ENCODE measurements at places on chromosomes 13 and 19.

GRCh38 chr19:50058425-50058824 is 32.6 kb downstream of the ZNF473 start:
- no peak for DNase-seq

- no peak for DNase-seq
These were observed 42.9 kb downstream of the CAB39L start for GRCh38 chr13:49400755-49401659.

GRCh38 chr13:37361608-37362007 is 237.0 kb downstream of the POSTN start:
- DNase-seq: no peak

DNA sequence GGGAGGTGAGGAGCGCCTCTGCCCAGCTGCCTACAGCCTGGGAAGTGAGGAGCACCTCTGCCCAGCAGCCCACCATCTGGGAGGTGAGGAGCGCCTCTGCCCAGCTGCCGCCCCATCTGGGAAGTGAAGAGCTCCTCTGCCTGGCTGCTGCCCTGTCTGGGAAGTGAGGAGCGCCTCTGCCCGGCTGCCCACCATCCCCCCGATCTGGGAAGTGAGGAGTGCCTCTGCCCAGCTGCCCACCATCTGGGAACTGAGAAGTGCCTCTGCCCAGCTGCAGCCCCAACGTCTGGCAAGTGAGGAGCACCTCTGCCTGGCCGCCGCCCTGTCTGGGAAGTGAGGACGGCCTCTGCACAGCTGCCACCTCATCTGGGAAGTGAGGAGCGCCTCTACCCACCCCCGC is 64.3 kb downstream of the ZNF708 start:
- DNase-seq: no peak

- no peak for DNase-seq
These were observed 3.7 kb upstream of the BAX start for GRCh38 chr19:48950830-48951519.

GRCh38 chr13:76828316-76828741 is 57.9 kb downstream of the KCTD12 start:
- DNase-seq: no peak

- DNase-seq: no peak
These were observed 96.4 kb upstream of the STARD13 start for GRCh38 chr13:33381906-33382305.

DNA sequence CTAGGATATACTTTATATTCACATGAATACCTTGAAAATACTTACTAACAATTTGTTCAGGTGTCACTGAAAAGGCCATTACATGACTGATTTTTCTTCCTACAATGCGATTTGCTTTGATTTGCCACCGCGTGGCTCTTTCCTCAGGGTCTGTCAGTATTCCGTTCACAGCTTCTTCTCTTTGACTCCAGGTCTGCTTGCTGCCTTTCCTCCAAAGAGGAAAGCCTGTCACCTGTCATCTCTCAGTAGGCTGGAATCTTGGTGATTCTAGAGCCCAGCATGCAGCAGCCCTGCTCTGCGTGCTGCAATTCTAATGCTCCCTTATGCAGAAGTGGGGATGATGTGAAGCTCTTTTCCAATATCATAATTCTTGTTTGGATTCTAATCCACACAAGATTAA is 33.6 kb upstream of the SIAH3 start:
- no peak for DNase-seq

GRCh38 chr19:15672580-15673175 is at the start of gene CYP4F12:
TSS of gene CYP4F12 (plus strand) at chr19:15673087. CDS start at chr19:15673530, 443 bp downstream.
- peak; percentile 11 for DNase-seq

- no peak for DNase-seq
These were observed 55.5 kb downstream of the ENOX1 start for GRCh38 chr13:43731296-43731695.

GRCh38 chr19:3836887-3837286 is 32.0 kb downstream of the ZFR2 start:
- no peak for DNase-seq

DNA sequence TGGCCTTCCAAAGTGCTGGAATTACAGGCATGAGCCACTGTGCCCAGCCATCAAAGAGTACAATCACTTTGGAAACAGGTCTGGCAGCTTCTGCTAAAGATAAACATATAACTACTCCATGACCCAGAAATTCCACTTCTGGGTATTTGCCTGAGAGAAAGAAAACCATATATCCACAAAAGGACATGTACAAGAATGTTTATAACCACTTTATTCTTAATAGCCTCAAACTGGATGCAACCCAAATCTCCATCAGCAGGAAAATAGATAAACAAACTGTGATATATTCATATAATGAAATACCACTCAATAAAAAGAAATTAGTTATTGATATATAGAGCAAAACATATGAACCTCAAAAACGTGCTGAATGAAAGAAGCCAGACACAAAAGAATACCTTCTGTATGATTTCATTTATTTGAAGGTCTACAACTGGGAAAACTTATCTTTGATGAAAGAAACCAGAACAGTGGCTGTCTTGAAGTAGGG is 40.5 kb downstream of the TEX26 start:
- DNase-seq: no peak

GRCh38 chr13:51906581-51906980 is 44.8 kb downstream of the CCDC70 start:
- DNase-seq: no peak

GRCh38 chr19:2478756-2479555 is 3.0 kb downstream of the GADD45B start:
- DNase-seq: peak; percentile 69

DNA sequence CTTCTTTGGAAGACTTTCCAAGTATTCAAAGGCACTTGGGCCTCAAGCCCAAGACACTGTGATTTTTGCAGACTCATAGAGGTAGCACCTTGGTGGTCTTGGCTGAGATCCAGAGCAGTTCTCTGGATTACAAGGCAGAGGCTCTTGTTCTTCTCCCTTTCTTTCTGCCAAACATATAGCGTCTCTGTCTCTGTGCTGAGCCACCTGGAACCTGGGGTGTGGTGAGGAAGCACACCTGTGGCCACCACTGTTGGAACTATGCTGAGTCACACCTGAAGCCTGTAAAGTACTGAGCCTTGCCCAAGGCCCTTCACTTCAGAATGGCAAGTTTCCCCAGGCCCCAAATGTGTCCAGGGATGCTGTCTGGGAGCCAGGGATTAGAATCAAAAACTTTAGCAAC is 127.5 kb downstream of the FREM2 start:
- DNase-seq: no peak

- DNase-seq: peak; percentile 21
These were observed 6.4 kb downstream of the LYL1 start for GRCh38 chr19:13095934-13096927.

GRCh38 chr19:48565090-48565489 is 13.1 kb downstream of the SULT2B1 start:
- no peak for DNase-seq

DNA sequence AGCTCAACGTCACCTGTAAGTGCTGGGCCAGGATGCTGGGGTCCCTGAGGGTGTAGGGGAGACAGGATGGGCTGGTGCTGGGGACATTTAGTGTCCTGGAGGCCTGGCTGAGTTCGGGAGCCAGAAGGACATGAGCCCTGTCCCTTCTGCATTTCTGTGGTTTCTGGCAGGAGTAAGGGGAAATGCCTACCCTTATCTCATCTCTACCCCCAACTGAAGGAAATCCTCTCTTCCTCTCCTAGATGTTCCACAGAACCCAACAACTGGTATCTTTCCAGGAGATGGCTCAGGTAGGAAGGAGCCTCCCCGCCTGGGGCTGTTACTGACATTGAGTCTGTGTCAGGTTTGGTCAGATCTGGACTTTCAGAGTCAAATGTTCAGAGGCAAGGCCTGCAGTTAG is 1.2 kb downstream of the CD33 start:
- no peak for DNase-seq

DNA sequence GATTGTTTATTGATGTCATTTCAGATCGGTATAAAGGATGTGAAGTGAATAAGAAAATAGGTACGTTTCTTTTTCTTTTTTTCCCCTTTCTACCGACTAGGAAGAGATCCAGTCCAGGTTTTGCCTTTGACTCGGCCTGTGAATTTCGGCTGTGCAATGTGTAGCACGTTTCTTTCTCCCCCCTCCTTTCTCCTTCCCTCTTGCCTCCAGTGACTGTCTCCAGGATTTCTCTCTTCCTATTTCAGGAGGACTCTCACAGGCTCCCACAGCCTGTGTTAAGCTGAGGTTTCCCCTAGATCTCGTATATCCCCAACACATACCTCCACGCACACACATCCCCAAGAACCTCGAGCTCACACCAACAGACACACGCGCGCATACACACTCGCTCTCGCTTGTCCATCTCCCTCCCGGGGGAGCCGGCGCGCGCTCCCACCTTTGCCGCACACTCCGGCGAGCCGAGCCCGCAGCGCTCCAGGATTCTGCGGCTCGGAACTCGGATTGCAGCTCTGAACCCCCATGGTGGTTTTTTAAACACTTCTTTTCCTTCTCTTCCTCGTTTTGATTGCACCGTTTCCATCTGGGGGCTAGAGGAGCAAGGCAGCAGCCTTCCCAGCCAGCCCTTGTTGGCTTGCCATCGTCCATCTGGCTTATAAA is at the start of gene GPC6:
TSS of gene GPC6 (plus strand) at position 185 of the 657 bp plus-strand sequence.
- DNase-seq: no peak

DNA sequence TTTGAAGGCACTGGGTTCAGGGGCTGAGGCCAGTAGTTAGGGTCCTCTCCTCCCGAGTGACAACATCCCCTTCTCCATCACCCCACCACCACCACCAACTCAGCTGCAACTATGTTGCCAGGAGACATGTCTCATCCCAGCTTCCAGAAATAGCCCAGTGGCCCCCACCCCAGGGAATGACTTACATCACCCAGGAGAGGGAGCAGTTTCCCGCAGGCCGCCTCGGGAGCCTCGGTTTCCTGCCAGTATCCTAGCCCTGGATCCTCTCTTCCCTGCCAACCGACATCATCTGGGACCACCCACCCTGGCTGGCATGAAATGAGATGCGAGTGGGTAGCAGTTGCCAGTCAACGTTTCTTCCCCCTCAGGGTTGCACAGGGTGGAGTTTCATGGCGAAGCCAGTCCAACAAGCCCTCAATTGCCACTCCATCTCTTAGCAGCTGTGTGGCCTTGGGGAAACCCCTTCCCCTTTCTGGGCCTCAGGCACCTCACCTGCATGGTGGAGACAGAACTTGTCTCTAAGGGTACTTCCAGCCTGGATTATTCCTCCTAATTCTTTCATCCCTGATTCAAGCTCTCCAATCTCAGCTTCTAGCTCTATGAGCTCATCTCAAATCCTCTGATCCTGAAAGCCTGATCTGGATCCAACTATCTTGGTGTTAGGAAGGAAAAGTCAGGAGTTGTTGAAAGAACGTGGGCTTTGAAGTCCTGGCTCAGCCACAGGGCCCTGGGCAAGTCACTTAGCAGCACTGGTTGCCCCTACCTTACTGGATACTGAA is 3.9 kb upstream of the GSK3A start:
- no peak for DNase-seq

DNA sequence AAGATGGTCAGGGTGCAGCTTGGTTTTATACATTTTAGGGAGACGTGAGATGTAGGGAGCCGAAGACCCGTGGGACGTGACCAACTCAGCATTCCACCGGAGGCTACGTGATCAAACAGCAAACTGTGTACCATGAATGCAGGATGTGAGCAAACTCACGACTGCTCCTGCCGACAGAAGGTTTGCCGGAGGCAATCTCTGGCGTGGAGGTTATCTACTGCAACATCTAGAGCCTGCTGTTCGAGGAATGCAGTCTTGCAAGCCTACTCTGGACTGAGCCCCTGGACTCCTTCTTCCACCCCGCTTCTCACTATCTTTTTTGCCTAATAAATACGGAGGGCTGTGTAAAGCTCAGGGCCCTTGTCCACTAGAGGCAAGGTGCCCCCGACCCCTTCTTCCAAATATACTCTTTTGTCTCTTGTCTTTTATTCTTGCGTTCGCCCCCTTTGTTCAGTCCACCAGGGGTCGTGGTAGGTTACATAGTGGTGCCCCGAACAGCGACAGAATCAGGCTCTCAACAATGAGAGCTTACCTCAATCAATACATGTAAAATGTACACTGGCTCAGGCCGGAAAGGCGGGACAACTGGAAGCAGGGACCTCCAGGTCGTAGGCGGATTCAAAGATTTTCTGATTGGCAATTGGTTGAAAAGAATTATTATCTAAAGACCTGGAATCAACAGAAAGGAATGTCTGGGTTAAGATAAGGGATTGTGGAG is 8.9 kb upstream of the OR1I1 start:
- no peak for DNase-seq

GRCh38 chr19:33442706-33443105 is 69.2 kb downstream of the CEBPG start:
- DNase-seq: no peak

DNA sequence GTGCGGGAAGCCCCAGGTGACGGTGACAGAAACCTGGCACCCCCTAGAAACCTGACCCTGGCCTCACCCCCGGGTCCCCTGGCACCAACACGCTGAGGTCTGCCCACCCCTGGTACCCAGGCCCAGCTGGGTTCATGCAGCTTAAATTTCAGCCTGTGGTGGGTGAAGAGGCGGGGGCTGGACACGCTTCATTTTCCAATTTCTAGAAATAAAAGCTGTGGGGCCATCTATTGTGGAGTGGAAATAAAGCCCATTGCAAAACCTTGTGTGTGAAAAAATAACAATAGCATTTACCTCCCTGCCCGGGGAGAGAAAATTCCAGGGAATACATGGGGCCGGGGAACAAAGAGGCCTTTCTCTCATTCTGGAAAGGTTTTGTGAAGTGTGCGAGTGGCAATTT is 7.5 kb upstream of the FUT5 start:
- no peak for DNase-seq

DNA sequence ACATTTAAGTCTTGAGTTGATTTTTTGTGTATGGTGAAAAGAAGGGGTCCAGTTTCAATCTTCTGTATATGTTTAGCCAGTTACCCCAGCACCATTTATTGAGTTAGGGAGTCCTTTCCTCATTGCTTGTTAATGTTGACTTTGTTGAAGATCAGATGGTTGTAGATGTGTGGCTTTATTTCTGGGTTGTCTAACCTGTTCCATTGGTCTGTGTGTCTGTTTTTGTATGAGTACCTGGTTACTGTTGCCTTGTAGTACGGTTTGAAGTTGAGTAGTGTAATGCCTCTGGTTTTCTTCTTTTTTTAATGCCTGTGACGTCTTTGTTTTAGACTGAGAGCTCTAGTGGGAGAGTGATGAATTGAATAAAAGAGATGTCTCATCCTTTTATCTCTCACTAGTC is 83.2 kb downstream of the NBEA start:
- no peak for DNase-seq

GRCh38 chr19:29532956-29533355 is 7.2 kb downstream of the VSTM2B start:
- no peak for DNase-seq

DNA sequence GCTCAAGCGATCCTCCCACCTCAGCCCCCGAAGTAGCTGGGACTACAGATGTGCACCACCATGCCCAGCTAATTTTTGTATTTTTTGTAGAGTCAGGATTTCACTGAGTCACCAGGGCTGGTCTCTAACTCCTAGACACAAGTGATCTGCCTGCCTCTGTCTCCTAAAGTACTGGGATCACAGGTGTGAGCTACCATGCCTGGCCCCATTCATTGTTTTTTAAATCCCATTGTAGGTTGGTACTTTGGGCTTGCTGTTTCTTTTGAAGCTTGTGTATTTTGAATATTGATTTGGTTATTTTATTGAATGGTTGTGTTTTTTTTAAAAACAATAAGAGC is 26.7 kb downstream of the ZMYM2 start:
- DNase-seq: no peak
